LHCN-M2 (cell line): ENCODE measurements at places on chromosomes 16 and 17. TPM values are rescaled to one million over a fixed set of nuclear protein-coding genes. Genes with fewer than 3 reads are reported as not detected.

Gene MYH8
- 0.11 TPM in 1 of 2 replicates, not detected in the other for total RNA-seq

Gene OTOP3
- not detected in 2 replicates for total RNA-seq

Gene RCVRN
- not detected in 2 replicates for total RNA-seq

Gene KRTAP9-8
- not detected in 2 replicates for total RNA-seq

Gene NDUFAB1
- total RNA-seq = 100 and 116 TPM in 2 replicates

- DNase-seq = no peak
Observed at GRCh38 chr17:65666876-65667321, 105.5 kb upstream of the AXIN2 start.

GRCh38 chr17:73281928-73282327, 20.2 kb upstream of the CPSF4L start:
- DNase-seq = no peak

- DNase-seq = peak; percentile 9
Observed at GRCh38 chr16:63938661-63939060, 1183.2 kb downstream of the CDH11 start.

DNA sequence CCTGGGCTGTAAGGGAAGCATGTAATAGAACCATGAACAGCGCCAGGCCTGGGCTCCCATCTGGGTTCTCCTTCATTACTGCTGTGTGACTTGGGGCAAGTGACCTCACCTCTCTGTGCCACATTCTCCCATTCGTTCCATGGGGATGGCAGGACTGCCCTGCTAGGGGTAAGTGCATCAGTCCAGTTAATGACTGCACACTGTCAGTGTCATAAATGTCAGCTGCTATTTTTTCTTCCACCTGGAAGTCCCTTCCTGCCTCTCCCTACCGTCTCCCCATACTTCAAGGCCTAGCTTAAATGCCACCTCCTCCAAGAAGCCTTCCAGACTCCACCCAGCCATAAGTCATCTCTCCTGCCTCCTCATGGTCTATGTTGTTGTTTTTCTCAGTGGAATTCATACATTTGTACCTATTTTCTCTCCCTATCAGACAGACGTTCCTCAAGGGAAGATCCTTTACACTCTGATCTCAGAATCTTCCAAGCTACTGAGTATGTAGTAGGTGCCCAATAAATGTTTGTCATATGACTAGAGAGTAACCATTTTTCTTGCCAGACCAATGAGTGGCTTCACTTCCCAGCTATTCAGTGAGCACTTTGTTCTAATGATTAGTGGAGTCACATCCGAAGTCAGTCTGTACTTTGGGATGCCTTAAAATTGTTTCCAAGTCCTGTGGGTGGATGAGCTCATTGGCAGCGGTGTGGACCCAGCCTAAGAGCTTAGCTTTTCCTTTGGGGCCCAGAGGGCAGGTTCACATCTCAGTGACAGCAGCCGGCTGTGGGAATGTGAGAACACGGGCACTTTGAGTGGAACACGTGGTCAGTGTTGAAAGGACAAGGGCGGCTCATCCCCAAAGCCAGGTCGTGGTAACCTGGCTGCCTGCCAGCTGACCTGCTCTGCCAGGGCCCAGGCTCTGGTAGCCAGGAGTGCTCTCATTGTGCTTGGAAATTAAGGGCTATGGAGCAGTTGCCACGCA, 147.5 kb upstream of the GSE1 start:
- DNase-seq = peak; percentile 59

DNA sequence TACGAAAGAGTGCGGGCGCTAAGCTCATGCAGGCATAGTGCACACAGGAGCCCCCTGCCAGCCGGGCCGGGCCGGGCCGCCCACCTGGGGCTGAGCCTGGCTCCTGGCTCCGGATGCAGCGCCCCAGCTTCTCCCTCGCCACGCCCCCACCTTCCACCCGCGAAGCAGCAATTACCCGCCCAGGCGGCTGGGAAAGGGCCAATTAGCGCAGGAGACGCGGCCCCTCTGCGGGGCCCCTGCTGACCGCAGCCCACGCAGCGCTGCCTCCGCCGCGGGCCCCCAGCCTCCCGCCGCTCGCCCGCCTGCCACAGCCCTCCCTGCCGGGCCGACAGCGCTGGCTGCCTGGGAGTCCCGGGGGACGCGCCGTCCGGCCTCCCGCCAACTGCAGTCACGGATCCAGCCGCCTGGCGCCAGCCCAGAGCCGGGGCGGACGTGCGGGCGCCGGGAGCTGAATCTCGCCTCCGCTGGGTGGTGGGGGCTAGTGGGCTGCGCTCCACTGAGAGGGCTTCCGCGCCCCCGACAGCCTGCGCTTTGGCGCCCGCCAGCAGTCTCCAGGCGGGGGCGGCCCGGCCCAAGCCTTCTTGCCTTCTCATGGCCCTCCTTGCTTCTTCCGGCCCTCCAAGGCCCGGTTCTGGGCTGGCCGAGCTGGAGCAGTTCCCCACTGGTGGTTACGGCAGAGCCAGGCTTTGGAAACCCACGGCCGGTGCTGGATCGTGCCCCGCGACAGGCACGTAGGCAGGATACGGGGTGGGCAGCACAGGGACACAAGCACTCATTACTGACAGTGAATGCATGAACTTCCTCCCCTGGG, 14.9 kb upstream of the CBFB start:
- peak; percentile 55 for DNase-seq

- DNase-seq = no peak
Observed at GRCh38 chr17:32914181-32914580, 13.8 kb upstream of the TMEM98 start.

DNA sequence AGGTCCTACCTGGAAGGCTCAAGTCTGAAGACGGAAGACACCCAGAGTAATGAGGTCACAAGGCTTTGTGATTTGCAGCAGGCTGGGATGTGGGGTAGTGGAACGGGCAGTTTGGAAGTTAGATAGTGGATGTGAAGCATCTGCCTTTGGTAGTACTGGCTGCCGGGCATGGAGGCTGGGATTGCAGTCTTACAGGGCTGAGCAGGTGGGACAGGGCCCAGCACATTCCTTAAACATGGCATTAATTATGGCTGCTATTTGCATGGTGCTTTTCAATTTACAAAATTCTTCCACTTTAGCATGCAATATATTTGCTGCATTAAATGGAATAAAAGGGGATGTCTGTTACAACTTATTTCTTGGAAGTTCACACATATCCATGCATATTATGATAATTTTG, 161.2 kb downstream of the UTP18 start:
- DNase-seq = no peak

DNA sequence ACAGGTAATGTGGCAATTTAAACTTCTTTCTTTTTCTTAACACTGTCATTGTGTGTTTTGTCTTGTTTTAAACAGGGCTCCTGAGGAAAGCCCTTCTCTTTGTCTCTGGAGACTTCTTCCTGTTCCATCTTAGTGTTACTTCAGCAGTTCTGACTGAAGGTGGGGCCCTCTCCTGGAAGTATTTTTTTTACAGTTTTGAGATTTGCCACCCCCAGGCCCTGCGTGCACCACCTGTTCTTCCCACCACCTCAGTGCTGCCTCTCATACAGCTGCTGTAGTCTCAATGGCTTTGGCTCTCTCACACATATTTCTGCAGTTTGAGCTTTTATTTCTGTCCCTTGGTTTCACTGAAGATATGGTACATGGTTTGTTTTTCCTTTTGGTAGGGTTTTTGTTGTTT, 52.5 kb upstream of the ALDH3A1 start:
- DNase-seq = peak; percentile 3

DNA sequence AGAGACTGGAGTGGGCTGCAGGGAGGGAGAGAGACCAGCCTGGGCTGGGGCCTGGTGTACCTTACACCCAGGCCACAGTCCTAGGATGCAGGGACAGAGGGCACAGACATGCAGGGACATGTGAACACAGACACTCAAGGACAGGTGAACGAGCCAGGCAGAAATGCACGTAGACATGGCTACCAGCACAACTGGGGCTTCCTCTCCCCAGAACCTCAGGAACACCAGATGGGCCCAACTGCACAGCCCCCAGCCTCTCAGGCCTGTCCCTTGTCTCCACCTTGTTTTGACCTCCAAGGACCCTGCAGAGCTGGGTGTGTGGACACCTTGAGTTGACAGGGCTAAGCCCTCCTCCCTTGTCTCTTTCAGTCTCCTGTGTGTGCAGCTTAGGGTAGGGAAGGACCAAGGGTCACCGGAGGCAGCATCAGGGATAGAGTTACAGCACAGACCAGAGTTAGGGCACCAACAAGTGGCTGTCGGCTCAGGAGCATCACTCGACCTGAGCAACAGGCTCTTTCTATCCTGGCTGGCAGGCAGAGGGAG, 9.2 kb downstream of the SEZ6 start:
- no peak for DNase-seq

DNA sequence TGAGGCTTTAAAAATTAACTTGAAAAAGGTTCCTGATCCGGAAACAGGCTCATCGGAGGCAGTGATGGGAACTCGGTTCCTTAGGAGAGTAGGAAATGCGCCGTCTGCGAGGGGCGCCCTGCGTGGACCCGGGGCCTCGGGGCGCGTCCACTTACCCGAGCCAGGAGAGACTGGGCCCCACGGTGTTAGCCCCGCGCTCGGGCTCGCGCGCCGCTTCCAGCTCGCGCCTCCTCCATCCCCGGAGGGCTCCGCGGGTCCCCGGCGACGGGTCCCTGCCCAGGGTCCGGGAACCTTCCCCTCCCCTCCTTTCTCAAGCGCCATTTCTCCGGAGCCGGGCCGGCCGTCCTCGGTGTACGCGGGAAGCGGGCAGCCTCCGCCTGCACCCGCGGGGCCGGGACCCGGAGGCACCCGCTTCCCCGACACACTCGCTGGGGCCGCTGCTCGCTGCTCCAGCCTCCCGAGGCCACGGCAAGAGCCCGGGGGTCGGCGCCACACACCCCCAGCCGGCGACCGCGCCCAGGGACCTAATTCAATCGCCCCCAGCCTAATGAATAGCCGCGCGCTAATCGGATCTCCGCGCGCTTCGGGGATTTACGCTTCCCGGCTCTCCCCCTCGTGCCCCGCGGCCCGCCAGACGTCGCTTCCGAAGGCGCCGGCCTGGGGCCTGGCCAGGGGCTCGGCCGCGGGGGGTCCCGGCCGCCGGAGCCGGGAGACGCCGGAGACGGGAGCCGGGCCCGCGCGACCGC, 2.2 kb upstream of the BAHCC1 start:
- no peak for DNase-seq

DNA sequence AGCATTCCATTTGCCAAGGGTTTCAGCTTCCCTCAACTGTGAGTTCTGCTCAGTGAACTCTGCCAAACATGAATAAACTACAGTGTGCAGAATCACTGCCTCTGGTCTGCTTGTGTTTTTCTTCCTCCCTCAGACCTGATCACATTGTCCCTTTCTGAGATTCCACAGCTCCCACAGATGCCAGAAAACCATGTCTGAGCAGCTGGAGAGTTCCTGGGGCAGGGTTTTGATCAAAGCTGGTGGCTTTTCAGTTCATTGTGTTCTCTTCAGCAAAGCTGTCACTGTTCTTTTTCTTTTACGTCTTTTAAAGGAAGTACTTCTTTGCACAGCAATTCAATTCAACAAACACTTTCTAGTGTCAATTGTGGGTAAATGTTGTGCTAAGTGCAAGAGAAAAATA, 555.8 kb downstream of the RBFOX1 start:
- no peak for DNase-seq
